H9 (cell line): ENCODE measurements at places on chromosomes 3 and 15.

DNA sequence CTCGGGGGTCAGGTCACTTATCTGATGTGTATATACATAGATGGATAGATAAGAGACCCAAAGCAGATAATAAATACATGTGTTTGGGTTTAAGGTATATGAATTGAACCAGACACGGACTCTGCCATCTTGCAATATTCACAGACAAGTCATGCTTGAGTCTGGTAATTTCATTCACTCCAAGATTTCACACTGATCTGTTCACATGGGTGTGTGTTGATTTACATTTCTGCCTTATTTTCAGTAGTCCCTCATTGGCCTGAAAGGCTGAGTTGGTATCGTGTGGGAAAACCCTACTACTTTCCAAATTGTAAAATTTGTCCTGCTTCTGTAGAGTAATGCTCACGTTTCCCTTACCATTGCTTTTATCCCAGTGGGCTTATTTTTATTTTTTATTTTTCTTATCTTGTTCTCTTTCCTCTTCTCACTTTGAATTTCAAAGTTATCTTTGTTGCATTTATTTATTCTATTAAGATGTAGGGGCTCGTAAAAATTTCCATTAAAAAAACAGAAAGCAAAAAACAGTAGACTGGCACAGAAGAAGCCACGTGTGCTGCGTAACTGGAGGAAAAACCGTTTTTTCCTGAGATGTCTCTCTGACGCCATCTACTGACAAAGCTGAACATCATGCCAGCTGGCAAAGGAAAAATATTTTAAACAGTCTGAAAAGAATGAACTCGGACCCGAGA is 10.8 kb upstream of the MFSD1 start:
- no peak for DNase-seq

- DNase-seq, result no peak
Observed at GRCh38 chr3:49316696-49317457, 23.0 kb downstream of the USP4 start.

DNA sequence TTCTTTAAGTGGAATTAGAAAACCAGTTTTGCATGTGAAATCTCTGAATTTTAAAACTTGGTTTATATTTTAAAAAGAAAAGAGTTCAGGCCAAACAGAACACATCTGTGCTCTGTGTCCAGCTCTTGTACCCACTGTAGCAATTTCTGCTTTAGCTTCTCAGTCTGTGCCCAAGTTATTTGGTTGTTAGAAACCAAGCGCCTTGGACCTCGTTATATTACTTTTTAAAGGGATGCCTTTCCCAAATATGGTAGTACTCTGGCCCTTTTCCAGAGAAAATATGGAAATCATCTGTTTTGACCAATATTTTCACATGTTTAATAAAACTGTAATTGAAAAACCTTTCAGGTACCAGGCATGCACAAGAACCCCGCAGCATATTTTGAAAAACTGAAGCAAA is 27.3 kb downstream of the TGFBR2 start:
- DNase-seq, result no peak

GRCh38 chr3:59273976-59274375 is 224.2 kb upstream of the CFAP20DC start:
- no peak for DNase-seq

- DNase-seq, result no peak
Observed at GRCh38 chr15:40281801-40282146, 1.1 kb downstream of the ANKRD63 start.

- DNase-seq, result no peak
Observed at GRCh38 chr3:193620650-193621049, 27.6 kb downstream of the OPA1 start.

DNA sequence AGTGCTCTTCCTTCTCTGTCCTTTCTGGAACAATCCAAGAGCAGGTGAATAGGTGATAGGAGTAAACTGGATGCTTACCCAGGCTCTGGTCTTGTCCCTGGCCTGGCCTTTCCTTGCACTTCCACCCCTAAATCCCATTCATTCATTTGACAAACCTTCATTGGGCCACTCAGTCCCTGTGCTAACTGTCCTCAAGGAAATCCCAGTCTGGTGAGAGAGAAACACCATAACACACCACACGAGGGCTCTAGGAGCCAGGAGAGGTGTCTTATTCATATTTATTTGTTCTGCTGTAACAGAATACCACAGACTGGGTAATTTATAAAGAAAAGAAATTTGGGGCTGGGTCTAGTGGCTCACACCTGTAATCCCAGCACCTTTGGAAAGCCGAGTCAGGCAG is 22.8 kb downstream of the EFCC1 start:
- DNase-seq, result no peak

- no peak for DNase-seq
Observed at GRCh38 chr3:100609963-100610362, 562 bp downstream of the ADGRG7 start.

- no peak for DNase-seq
Observed at GRCh38 chr3:33547101-33547500, 106.9 kb upstream of the UBP1 start.

- no peak for DNase-seq
Observed at GRCh38 chr3:13703071-13703470, 154.1 kb downstream of the FBLN2 start.

GRCh38 chr3:11349446-11349845 is 77.2 kb downstream of the ATG7 start:
- DNase-seq, result no peak

DNA sequence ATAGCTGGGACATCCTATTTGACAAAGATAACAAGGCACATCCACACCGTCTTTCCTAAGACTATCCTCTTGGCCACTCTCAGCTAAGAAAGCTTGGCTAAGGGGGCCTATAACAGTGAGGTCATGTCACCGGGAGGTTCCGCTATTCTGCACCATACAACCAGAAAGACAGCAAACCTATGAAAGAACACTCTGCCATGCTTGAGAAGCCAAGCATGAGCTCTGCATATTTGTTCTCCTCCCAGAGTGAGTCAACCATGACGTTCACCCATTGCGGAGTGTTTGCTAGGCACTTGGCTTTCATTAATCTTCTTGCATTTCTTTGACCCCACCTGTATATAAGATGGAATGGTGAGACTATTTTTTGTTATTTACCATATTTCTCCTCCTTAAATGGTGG is 141.2 kb downstream of the GMNC start:
- no peak for DNase-seq

GRCh38 chr3:43695863-43696262 is 5.1 kb downstream of the ABHD5 start:
- no peak for DNase-seq

- no peak for DNase-seq
Observed at GRCh38 chr3:31408720-31409119, 124.0 kb upstream of the STT3B start.

- no peak for DNase-seq
Observed at GRCh38 chr3:162302983-162303624, 806.5 kb downstream of the OTOL1 start.

- DNase-seq, result peak; percentile 29
Observed at GRCh38 chr3:10546181-10546624, 40.8 kb upstream of the ATP2B2 start.

- no peak for DNase-seq
Observed at GRCh38 chr3:167776066-167776685, 40.7 kb downstream of the SERPINI1 start.

DNA sequence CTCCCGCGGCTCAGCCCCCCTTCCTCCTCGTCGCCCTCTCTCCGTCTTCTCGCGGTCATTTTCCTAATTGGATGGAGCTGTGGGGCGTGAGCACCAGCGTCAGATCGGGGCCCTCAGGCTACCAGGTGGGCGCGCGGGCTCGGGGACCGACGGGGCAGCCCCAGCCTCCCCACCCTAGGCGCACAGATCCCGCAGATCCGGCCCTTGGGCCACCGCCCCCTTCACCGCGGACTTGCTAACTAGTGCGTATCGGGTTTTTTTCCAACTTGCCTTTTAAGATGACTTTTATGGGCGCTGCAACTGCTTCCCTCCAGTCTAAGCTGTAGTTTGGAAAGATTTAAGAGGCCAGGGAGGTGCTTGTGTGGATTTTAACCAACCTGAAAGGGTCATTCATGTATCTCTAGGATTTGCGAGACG is 1.3 kb downstream of the ZNF710 start:
- DNase-seq, result peak; percentile 61

GRCh38 chr3:62777130-62777529 is 98.1 kb downstream of the CADPS start:
- no peak for DNase-seq

DNA sequence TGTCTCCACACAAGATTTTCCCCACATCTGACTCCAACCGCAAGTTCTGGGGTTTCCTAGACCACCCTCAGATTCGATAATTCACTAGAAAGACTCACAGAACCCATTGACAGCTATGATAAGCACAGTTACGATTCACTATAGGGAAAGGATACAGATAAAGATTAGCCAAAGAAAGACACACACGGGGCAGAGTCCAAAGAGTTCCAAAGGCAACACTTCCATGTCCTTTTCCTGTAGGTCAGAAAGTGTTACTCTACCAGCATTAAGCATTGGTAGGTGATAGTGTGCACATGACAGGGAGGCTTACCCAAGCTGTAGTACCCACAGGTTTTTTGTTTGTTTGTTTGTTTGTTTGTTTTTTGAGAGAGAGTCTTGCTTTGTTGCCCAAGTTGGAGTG is 48.1 kb downstream of the PHLDB2 start:
- DNase-seq, result no peak

GRCh38 chr3:147793841-147794240 is 384.7 kb downstream of the ZIC1 start:
- no peak for DNase-seq

DNA sequence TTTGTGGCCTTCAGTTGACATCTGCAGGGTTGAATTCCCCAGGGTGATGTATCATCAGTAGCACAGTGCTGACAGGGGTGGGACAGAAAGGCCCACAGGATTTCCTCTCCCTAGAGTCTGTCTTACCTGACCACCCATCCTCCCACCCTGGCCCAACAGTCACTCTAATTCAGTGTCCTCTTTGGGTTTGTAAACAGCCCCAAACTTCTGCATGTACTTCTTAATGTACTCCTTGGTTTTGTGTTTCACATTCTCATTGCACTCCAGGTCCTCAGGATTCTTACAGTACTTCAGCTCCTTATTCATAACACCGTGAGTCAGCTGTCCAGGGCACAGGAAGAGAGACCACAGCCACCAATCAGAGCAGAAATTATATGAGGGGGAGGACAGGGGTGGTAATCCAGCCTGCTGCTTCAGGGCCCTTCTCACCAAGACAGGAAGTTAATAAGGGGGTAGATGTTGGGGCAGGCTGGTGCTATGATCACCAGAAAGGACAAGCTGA is 37.5 kb downstream of the NBEAL2 start:
- no peak for DNase-seq

- DNase-seq, result no peak
Observed at GRCh38 chr3:174863488-174863887, 4.4 kb downstream of the NAALADL2 start.

GRCh38 chr15:65089206-65089824 is 12.8 kb downstream of the KBTBD13 start:
- no peak for DNase-seq

DNA sequence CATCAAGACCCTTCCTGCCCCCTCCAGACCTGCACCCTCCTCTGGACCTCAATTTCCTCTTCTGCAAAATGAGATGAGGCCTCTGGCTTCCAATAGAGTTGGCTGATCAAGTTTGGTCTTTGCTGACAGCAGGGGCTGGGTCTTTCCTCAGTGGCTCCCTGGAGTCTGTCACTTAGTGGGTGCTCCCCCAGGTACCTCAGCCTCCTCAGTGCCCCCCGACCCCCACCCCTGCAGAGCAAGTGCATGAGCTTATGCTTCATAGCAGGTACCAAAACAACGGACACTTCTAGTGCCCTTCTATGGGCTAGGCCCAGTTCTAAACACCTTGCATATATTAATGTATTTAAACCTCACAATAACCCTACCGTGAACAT is 6.9 kb upstream of the PLXND1 start:
- DNase-seq, result no peak

DNA sequence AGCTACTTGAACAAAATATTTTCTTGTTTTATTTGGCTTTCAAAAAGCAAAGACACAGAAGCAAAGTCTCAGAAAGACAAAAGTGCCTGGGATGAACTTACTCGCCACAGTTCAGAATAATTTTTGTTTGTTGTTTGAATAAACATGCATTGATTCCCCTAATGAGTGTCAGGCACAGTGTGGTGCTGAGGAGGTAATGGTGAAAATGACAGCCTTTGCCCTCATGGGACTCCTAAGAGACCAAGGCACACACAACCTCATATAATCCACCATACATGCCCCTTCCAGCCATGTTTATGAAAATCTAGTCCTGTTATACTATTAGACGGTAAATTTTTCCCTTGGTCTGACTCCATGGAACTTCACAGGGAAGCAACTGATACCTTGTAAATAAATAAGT is 2.5 kb downstream of the GOLIM4 start:
- DNase-seq, result no peak

GRCh38 chr3:135637013-135637412 is 328.5 kb upstream of the PPP2R3A start:
- DNase-seq, result no peak

DNA sequence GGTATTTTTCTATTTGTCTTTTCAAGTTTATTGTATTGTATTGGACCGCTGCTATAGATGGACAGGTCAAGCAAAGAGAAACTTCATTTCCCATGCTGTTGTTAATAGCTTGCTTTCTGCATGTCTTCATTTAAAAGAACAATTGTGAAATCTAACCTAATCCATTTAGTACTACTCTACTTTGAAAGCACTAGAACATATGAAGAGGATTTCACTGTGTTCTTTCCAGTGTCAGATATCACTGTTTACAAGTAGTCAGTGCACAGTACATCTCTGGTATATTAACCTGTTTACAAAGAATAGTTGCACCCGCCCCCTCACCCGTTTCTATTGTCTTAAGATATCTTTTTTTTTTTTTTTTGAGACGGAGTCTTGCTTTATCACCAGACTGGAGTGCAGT is 21.8 kb upstream of the EDEM1 start:
- DNase-seq, result no peak

DNA sequence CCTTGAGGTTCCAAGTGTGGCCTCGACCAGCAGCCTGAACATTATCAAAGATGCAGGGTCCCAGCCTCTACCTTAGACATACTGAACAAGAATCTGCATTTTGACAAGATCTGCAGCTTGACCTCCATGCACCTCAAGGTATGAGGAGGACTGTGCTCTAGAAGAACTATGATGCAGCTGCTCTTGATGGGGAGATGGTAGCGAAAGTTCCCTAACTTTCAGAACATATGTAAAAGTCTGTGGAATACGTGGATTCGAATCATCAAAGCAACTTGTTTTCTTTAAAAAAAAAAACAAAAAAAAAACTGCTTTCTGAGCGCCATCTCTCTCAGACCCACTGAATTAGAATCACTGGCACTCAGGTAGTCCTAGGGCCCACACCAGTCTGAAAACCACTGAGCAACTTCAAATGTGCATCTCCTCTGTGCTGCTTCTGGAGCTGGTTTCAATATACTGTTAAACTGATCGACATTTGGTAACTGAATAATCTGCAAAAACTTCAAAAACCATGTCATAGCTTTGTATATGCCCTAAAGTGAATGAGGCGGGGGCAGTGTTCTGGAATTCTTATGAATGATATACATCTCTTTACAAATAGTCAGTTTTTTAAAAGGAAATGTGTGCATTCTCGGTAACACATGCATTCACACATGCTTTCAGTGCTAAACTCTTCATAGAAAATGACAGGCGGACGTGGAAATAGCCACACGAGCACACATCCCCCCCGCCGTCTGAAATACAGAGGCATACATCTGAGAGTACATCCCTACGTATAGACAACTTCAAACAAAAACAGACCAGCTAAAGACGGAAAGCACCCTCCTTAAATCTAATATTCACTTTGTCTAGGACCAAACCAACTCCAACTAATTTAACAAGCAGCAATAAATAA is 128.8 kb downstream of the FOXP1 start:
- no peak for DNase-seq

- DNase-seq, result no peak
Observed at GRCh38 chr15:77901251-77901881, 176.1 kb downstream of the TBC1D2B start.
